ENCODE measurements at places on chromosomes 5 and 9.

GRCh38 chr5:73201547-73202513 lies 28.8 kb downstream of the TMEM174 start:
- peak; percentile 34 for DNase-seq

GRCh38 chr9:37905131-37905505 lies 1.2 kb upstream of the SLC25A51 start:
- DNase-seq = no peak

DNA sequence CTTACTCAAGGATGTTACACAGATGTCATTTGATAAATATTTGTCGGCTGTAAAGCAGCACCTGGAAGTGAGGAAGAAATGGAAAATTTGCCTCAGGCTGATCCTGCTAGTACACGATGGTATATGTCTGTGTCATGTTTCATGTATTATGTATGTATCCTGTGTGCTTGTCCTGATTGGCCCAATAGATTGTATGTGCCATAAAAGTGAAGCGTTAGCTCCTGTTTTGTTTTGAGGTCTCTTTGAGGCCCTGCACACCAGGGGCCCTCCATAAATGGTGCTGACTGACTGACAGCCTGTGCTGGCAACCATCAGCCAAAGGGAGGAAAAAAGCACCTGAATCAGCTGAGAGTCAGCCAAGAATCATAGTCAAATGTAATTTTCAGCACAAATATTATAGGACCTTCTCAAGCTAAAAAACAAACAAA lies 11.8 kb upstream of the LNPEP start:
- DNase-seq = no peak

DNA sequence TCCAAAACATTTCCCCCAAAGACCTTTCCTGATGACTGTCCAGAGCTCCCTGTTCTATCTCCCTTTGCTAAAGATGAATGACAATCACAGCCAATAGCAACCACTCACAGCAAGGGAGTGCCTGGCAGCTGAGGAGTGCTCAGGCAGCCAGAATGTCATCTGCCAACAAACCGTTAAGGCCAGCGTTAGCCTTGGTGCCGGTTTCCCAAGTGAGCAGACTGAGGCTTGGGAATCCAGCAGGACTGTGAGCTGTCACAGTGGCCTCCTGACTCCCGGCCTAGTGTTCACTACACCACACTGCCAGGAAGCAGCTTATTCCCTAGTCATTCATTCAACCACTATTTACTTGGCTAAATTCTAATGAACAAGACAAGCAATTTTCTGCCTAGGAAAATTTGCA lies 24.7 kb downstream of the STK10 start:
- DNase-seq = no peak

DNA sequence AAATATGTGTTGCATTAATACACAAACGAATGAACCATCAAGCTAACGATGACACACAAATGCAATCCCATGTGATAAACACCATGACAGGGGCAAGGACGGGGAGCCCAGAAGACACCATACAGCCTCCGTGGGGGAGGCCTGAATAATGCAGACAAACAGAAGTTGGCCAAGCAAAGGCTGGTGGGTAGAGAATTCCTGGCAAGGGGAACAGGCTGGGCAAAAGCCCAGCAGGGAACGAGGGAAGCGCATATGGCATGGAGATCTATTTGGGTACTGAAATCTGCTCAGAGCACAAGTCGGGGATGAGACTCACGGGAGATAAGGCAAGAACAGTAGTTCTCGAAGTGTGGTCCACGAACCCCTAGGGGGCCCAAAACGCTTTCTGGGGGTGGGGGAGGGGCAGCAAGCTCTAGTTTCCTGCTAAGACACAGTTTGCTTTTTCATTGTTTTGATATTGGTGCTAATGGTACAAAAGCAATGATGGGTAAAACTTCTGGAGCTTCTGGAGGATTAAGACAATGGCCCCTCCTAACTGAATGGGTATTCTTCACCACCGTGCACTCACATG lies 42.9 kb upstream of the FBXW11 start:
- DNase-seq = no peak

GRCh38 chr5:38534156-38534453 lies 22.3 kb downstream of the LIFR start:
- no peak for DNase-seq
